Activated CD4-positive, alpha-beta T cell treated with anti-CD3 and anti-CD28 coated beads, Interleukin-2, amount 50 U/mL, for 4 hours (primary cell): ENCODE measurements at places on chromosomes 2 and 18.

DNA sequence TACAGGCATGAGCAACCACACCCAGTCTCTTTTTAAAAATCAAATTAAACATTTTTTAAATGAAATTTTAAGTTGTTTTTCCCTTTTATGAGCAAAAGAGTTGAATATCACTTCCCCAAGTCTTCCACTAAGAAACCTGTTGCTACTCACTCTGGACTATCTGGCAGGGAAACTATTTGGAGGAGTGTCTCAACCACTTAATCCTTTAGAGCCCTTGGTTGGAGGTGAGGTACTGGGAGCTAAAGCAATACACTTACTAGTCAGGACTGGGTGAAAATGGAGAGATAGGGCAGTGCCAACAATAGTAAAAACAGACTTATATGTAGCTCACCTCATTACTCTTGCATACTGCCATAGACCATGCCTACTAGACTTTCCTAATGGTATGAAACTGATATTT is 135.5 kb downstream of the RND3 start:
- no peak for DNase-seq

DNA sequence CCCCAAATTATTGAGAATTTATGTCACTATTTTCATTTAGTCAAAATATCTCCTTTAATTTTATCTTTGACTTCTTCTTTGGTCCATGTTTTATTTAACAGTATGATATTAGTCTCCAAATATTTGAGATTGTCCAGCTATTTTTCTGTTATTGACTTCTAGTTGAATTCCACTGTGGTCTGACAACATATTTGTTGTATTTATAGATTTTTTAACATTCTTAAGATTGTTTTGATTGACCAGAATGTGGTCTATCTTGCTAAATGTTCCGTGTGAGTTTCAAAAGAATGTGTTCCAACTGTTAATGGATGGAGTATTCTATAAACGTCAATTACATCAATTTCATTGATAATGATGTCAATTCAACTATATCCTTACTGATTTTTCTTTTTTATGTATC is 1452.1 kb downstream of the SUCLG1 start:
- no peak for DNase-seq

- peak; percentile 70 for DNase-seq
Measured at GRCh38 chr2:233404222-233404621, 49.9 kb downstream of the DGKD start.

GRCh38 chr18:58454406-58455061 is 174.4 kb downstream of the ALPK2 start:
- DNase-seq: no peak

GRCh38 chr2:199261239-199261638 is 196.5 kb downstream of the SATB2 start:
- no peak for DNase-seq

GRCh38 chr2:215557701-215558100 is 121.8 kb upstream of the FN1 start:
- no peak for DNase-seq

DNA sequence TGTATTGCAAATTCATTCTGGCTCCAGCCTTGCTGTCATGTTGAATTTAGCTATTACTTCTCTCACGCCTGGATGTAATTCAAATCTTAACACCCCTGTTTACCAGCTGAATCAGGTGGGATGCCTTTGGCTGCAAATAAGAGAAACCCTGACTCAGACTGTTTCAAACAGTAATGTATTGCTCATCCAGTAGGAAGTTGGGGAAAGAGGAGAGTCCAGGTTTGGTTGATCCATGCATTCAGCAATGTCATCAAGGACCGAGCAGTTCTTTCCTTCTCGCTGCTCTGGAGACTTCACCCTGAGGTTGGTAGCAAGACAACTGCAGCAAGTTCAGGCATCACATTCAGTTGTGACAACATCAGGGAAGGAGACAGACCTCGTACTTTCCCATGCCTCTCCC is 6.4 kb upstream of the DARS1 start:
- DNase-seq: no peak

GRCh38 chr2:212406716-212407115 is 131.9 kb downstream of the ERBB4 start:
- DNase-seq: no peak

GRCh38 chr2:27960237-27960912 is 69.8 kb downstream of the BABAM2 start:
- no peak for DNase-seq

- no peak for DNase-seq
Measured at GRCh38 chr18:25350489-25351251, 1.3 kb downstream of the ZNF521 start.

GRCh38 chr2:64114063-64114911 is 29.9 kb downstream of the PELI1 start:
- no peak for DNase-seq
